ENCODE measurements at places on chromosomes 4 and X.

DNA sequence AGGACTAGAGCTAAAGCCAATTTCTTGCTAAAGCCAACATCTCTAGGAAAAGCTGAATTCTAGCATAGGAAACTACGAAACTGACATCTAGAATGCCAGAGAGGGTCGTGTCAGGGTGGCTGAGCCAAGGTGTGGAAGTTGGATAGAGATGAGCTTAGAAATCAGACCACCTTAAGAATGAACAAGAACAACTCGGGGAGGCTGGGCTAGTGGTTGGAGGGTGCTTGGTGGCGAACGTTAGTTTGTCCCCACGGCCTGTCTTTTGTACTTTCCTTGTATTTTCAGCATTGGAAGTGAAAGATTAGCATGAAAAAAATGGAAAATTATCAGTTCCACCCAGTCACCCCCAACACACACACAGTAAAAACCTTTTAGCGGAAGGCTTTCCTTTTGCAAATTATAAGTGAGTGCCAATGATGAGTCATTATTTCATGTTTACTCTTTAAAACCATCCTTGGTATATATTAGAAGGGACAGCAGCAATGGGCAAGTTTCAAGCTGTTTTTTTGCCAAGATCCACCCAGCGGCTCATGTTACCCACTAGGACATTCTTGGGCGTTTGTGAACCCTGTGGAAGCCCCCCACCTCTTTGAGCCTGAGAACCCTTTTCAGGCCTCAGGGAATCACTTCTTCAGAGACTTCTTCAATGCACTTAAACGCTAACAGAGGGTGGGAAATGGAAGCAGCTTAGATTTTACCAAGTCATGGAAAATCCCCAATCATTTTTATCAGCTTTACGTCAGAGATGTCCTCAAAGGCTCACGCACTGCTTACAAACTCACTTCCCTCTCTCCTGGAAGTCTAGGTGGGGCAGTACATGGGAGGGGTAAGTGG is 4.9 kb upstream of the PPEF1 start:
- DNase-seq, result no peak

DNA sequence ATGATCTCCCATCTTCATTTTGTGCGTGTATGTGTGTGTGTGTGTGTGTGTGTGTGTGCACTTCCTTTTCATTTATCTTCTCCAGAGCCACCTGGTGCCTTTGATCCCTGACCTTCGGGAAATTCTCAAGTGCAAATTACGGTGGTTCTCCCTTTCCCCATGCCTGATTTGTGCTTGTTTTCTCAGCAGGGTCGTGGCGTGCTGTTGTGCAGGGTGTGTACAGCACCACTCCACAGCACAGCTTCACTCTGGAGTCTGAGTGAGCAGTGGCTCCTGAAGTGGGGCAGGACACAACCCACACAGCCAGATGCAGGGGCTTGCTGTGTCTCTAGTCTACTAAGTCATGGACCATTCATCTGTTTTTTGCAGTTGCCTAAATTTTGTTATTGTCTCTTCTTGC is 114.2 kb upstream of the TBC1D9 start:
- DNase-seq, result no peak

GRCh38 chrX:49309401-49309981 is 6.0 kb downstream of the GAGE10 start:
- no peak for DNase-seq

GRCh38 chr4:186201535-186202230 is 10.3 kb downstream of the CYP4V2 start:
- DNase-seq, result peak; percentile 58

- no peak for DNase-seq
Observed at GRCh38 chr4:147994491-147995385, 262.9 kb downstream of the ARHGAP10 start.

- DNase-seq, result no peak
Observed at GRCh38 chr4:145171911-145172310, 8.5 kb downstream of the OTUD4 start.

DNA sequence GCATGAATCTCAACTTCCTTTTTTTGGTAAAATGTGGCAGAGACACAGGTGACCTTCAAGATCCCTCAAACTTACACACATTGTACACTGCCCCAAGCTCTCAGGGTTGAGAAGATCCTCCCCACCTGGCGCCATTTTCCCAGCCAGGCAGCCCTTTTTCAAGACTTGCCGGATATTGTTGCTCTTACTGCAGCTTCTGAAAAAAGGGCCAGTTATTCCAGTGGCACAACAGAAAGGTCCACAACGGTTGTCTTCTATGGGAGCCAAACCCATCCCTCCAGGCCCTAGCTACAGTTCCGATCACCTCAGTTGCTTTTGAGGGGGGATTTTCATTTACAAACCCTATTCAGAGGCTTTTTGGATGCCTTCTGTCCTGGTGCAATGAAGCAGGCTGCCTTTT is 101.1 kb downstream of the CHIC2 start:
- no peak for DNase-seq

GRCh38 chr4:154643493-154643892 is 31.0 kb upstream of the FGG start:
- no peak for DNase-seq

- DNase-seq, result no peak
Observed at GRCh38 chr4:158787709-158788475, 19.1 kb downstream of the FNIP2 start.

DNA sequence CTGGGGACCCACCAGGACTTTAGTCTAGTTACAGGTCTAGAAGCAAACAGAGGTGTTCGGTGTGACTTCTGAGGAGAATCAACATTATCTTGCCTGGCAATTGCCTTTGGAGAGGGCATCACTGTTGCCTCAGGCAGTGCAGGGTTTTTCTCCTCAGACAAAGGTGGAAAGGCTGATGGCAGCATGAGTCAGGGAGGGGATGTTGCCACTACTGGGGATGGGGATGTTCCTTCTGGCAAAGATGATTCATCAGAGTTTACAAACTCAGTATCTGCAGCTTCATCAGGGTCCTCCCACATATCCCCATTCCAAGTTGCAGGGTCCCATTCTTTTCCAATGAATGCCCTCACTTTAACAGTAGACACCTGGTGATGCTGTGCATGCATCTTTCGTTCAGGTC is 91.3 kb upstream of the GALNTL6 start:
- no peak for DNase-seq

GRCh38 chr4:68218044-68218443 is 27.4 kb downstream of the TMPRSS11B start:
- no peak for DNase-seq

DNA sequence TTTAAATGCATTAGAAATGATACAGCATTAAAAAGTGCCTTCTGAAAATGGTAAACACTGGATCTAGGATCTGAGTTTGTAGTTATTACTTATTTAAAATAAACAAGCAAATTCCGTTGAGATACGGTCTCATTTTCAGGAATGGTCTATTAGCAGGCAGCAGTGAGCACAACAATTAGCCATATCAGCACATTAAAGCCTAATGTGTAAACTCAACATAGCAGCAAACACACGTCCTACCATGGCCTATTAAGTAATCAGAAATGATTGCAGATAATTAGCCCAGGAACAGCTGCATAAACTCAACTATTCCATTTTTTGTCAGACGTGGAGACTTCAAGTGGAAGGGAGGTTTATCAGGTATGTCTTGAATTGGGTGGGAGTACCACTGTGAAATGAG is 61.8 kb downstream of the NEIL3 start:
- no peak for DNase-seq

- no peak for DNase-seq
Observed at GRCh38 chr4:10031668-10032590, 10.6 kb upstream of the SLC2A9 start.

GRCh38 chr4:184744236-184744635 is 10.3 kb upstream of the CENPU start:
- DNase-seq, result no peak

GRCh38 chr4:2642968-2643367 is 106.5 kb downstream of the FAM193A start:
- DNase-seq, result no peak

GRCh38 chr4:99300934-99301333 is 10.1 kb upstream of the ADH1A start:
- no peak for DNase-seq

DNA sequence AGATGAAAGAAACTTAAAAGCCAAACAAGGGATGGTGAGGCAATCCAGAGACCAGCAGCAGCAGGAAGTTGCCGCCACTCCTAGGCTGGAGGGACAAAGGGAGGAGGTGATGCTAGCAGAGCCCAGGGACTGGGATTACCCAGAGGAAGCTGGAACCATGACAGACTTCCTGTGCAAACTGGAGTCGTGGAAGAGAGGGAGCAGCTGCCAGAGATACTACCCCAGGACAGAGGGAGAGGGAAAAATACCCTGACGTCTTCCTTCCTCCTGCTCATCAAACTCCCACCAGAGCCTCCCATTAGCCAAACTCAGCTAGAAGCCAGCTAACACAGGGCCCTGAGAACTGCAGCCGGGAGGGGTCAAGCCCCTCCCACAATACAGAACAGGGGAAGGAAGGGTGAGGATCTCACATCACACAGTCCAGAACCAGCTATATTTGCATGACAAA is 101.2 kb upstream of the KLF3 start:
- no peak for DNase-seq

- DNase-seq, result no peak
Observed at GRCh38 chrX:16989750-16990149, 43.3 kb downstream of the REPS2 start.

DNA sequence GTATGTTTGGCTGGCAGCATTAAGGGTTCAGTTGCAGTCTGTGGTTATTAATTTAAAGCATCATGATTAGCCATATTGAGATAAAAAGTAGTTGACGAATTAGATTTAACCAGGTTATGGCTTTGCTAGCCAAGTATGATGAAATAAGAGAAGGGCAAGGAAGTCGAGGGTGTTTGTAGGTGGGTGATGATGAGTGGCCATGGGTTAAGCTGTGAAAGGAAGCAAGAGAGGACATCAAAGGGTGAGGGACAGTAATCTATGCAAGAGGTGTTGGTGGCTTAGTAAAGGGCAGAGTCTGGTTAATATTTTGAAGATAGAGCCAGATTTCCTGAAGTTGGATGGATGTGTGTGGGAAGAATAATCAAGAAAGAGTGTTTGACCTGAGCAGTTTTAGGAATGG is 44.5 kb downstream of the STIM2 start:
- no peak for DNase-seq

DNA sequence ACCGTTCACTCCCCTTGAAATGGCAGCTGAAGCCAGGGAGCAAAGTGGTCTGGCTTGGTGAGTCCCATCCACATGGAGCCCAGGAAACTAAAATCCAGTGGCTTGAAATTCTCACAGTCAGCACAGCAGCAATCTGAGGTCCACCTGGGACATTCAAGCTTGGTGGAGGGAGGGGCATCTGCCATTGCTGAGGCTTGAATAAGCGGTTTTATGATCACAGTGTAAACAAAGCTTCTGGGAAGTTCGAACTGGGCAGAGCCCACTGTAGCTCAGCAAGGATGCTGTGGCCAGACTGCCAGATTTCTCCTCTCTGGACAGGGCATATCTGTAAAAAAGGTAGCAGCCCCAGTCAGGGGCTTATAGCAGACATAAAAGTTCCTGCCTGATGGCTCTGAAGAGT is 15.5 kb upstream of the FAAH2 start:
- DNase-seq, result no peak

GRCh38 chrX:83469551-83469950 is 38.5 kb upstream of the POU3F4 start:
- no peak for DNase-seq

GRCh38 chr4:83981156-83981555 is 445.2 kb downstream of the GPAT3 start:
- no peak for DNase-seq

GRCh38 chr4:119209077-119209476 is 3.4 kb upstream of the USP53 start:
- DNase-seq, result peak; percentile 12

DNA sequence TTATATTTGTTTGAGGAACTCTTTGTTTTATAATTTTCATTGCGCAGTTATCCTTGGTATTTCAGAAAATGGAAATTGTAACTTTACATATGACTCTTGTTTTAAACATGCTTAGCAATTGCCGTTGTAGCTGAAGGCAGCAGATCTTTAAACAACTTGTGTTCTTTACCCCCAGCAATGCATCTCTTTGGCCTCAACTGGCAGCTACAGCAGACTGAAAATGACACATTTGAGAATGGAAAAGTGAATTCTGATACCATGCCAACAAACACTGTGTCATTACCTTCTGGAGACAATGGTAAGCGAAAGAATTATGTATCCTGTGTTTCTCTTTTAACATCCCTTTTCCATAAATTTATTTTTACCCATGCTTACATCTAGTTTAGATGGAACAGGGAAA is 263.6 kb downstream of the DCTD start:
- DNase-seq, result no peak

DNA sequence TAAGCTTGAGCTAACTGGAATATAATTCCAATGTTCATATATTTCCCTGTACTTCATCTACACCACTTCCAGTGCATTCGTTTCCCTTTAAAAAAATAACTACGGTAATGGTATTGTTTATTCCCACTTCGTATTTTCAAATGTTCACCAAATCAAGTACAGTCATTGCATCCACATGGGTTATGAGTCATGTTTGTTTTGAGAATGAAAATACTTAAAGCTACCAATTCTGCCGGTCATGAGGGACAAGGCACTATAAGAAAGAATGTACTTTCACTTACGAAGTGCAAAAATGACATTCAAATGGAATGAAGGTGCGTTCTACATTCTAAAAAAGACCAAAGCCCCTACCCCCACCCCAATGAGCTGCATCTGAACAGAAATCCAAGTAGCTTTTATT is 174.4 kb upstream of the FGF13 start:
- DNase-seq, result no peak

- no peak for DNase-seq
Observed at GRCh38 chr4:169279108-169279507, 8.4 kb upstream of the SH3RF1 start.

DNA sequence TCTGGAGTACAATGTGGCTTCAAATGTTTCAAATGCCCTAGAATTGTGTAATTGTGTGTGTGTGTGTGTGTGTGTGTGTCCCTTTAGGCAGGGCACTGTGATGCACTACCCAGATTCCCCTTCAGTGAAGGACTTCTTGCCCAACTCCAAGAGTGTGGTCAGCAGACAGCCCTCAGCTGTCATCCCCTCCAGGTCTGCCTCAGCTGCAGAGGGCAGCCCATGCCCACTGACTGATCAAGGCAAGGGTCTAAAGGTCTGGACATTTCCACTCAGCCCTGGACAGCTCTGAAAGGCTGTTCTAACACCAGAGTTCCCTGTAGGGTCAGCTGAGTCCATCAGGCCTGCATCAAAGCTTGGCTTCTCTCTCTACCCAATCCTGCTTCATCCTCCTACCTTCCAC is 83.9 kb upstream of the USP9X start:
- no peak for DNase-seq

- no peak for DNase-seq
Observed at GRCh38 chrX:42664680-42665079, 113.3 kb downstream of the PPP1R2C start.

GRCh38 chr4:13570916-13571315 is 26.6 kb upstream of the NKX3-2 start:
- no peak for DNase-seq
